Ureter (tissue), 1 donor: ENCODE measurements at places on chromosomes 5 and 9. TPM values are rescaled to one million over a fixed set of nuclear protein-coding genes. Genes with fewer than 3 reads are reported as not detected.
A peak's percentile ranks its signal among the peaks of the same experiment; 100 is the strongest.

- no peak for DNase-seq
Observed at GRCh38 chr9:36053971-36054370, 17.3 kb downstream of the RECK start.

GRCh38 chr5:120630550-120630949, 166.4 kb downstream of the PRR16 start:
- no peak for DNase-seq

DNA sequence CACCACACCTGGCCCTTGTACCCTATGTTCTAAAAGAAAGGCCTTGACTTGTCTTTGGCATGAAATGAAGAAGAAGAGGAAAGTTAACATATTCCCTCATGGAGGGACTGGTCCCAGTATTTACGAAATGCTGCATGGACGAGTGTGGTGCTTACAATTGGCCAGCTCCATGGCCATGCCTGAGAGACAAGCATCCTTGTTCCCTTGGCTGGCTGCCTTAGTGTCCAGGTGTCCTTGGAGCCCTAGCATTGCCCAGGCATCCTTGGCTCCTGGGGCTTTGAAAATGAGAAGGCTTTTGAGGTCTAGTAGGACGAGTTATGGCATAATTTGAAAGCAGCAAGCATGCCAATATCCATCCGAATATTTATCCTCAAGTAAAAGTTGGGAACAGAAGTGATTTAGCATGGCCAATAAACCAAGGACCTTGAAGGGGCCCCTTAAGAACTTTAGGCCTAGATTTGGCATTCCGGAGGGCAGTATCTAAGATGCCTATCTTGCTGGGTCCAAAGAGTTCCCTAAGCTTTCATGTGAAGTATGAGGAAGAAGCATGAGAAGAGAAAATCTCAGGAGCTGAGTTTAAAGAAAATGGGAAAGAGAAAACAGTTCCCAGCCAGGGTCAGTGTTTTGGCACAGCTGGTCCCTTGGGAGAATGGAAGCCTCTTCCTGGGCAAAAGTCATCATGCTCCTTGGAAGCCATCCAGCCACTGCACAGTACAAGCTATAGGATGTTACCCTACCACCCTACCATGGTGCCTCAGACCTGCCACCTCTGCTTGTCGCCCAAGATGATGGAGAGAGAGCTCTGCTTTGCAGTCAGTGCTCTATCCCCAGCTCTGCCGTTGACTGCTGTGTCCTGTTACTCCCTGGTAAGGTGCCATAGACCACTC, 91.0 kb downstream of the AOPEP start:
- no peak for DNase-seq

- no peak for DNase-seq
Observed at GRCh38 chr9:129148463-129149204, 29.4 kb downstream of the IER5L start.

DNA sequence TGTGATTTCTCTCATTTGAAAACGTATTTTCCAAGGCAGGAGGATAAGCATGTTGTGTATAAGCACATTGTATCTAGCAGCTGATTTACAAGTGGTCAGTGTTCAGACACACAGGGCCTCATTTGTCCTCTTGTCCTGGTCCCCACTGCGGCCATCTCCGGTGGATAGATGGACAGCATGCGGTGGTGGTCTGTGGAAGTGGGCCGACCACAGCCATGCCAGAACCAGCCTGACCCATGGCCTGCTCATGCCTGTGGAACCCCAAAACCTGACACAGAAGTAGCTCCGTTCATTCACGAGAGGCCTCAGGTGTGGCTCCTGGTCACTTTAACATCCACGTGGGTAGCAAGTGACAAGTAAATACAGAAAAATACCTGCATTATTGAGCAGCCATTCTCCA, 14.6 kb downstream of the IRX2 start:
- no peak for DNase-seq

GRCh38 chr9:93128715-93129224, 5.3 kb downstream of the NINJ1 start:
- DNase-seq = no peak

- no peak for DNase-seq
Observed at GRCh38 chr5:149580808-149581191, 498 bp upstream of the ARHGEF37 start.

- no peak for DNase-seq
Observed at GRCh38 chr9:77403239-77403638, 225.9 kb downstream of the VPS13A start.

GRCh38 chr5:57298985-57299491, 125.2 kb downstream of the GPBP1 start:
- peak; percentile 49 for DNase-seq

- no peak for DNase-seq
Observed at GRCh38 chr5:173457482-173457881, 129.3 kb upstream of the STC2 start.

DNA sequence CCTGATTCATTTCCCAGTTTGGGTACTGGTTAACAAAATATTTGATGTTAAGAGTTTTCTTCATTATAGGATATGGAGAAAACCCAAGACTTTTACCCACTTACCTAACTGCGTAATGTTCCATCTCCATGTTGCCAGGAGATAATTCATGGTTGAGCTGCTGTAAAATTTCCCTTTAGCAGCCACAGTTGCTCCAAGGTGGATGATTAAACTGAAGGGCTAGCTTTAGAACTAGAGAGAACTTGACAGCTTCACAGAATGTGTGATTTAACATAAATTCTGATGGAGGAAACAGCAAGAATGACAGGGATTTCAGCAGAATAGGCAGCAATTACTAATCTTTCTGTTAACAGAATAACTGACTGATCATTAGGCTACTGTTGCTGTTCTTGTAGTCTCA, 236.1 kb downstream of the MEF2C start:
- no peak for DNase-seq

DNA sequence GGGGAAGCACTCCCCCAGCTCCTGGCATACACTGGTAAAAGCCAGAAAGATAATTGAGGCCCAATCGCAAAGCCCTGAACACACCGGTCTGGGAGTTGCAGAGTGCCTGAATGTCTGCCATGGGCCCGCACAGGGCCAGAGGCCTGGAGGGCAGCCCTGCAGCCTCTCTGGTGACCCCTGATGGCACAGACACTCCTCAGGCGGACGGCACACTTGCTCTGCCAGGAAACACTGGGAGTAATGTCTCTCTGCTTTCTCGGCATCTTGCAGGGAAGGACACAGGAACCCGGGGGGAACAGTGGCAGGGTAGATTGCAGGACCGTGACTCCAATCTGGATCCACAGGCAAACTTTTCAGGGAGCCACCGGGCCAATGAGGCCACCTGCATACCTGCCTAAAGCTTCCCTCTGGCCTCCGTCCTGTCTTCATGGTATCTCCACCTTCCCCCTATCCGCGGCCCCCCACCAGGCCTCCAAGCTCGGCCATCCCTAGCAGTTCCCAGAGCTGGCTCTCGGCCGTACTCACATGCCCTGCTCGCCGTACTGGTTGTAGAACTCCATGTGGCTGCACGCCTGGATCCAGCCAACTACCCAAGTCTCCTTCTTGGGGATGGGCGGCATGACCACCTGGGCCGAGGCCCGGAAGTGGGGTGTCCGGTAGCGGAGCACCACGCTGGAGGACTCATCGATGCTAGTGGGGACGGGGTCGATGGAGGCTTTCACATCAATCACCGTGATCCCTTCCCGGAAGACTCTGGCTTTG, 797 bp downstream of the FAM78A start:
- DNase-seq = no peak

- no peak for DNase-seq
Observed at GRCh38 chr5:4674166-4674565, 466.0 kb upstream of the ADAMTS16 start.

DNA sequence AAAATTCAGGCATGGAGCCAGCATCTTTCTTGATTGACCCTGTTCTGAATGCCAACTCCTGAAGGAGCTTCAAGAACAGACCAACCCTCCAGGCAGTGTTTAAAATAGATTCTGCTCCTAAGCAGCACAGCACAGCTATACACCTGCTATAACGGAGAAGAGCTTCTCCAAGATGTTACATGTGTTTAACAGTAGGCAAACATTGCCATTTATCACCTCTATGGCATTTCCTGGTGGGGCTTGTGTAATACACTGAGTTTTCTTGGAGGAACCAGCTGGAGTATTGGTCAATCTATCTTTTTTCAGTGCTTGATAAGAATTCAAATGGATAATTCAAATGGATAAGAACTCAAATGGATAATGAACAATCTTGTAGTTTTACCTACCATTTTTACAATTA, 615.1 kb downstream of the CDH12 start:
- no peak for DNase-seq

GRCh38 chr5:139686706-139687441, 38.7 kb downstream of the CXXC5 start:
- no peak for DNase-seq

GRCh38 chr5:32099486-32100035, 74.6 kb downstream of the GOLPH3 start:
- DNase-seq = no peak

GRCh38 chr5:55305345-55305744, 2.1 kb downstream of the DHX29 start:
- no peak for DNase-seq

DNA sequence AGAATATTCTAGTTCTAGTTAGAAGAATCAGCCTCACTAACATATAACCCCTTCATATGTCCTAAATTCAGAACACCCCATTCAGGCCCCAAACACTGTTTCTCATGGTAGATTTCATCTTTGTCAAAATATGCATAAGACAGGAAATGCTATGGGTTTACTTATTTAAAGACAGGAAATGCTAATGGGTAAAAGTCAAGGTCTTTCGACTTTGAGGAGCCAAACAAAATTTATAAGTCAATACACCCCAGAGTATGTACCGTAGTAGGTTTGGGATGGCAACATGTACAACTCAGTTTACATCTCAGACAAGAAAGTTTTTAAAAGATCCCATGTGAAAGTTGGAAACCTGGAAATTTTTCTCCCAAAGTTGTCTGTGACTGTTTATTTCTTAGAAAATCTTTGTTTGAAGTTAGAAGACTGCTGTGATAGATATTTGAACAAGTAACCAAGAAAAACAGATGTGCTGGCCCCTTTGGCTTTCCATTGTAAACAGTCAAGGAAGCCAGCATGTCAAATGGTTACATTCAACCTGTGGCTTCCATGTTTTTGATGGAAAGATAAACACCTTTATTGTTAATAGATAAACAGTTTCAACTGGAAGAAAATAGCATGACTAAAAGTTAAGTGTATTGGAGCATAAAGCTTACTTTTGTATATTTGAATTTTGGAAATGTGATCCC, 102.2 kb downstream of the INIP start:
- no peak for DNase-seq

GRCh38 chr9:95008151-95008771, 281.8 kb downstream of the AOPEP start:
- no peak for DNase-seq

The SV2C gene
- 0.60 TPM for total RNA-seq

The UBQLN1 gene
- 123 TPM for total RNA-seq

The GABRA1 gene
- not detected for total RNA-seq

The RNF180 gene
- total RNA-seq = 22.9 TPM

The DRD1 gene
- total RNA-seq = 2.9 TPM

The IFNA13 gene
- not detected for total RNA-seq

The C9orf152 gene
- 6.7 TPM for total RNA-seq

The NR4A3 gene
- total RNA-seq = 26.2 TPM

The EEIG1 gene
- 99.6 TPM for total RNA-seq
